ENCODE measurements at places on chromosomes 16 and 17. TPM values are rescaled to one million over a fixed set of nuclear protein-coding genes. Genes with fewer than 3 reads are reported as not detected.
A peak's percentile ranks its signal among the peaks of the same experiment; 100 is the strongest.

Gene TPSG1
- polyA plus RNA-seq: not detected

DNA sequence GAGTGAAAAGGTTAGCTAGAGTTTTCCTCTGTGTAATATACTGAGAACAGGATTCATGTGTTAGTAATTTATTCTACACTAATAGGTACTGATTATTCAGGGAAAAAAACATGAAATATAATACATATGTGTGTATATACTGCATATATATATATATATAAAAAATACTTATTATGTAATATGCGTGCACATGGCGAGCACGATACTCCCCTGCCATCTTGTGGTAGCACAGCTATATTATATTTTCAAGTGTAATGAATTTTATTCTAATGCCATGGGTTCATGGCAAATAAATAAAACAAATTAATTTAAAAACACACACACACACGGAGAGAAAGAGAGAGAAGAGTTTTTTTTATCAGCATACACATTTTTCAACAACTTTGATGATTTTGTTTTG lies 460.6 kb downstream of the KCNJ2 start:
- peak; percentile 50 for DNase-seq

GRCh38 chr17:50882851-50883250 lies 16.7 kb upstream of the TOB1 start:
- no peak for DNase-seq

DNA sequence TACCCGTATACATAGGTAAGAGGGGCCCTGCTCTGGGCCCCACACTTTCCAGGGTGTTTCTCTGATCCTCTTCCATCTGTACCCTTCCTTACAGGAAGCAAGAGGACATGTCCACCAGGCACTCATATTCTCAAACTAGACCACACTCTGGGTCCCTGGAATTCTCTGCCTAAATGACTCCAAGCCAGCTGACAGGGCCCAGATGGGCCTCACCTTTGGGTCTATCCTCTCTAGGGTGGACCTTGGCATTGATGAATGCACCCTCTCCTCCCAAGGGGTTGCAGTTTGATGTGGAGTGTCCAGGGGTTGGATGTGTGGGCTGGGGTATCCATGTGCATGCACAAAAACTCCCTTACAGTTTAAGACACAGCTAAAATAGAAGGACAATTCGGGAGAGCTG lies 95.8 kb downstream of the ASIC2 start:
- DNase-seq: no peak

DNA sequence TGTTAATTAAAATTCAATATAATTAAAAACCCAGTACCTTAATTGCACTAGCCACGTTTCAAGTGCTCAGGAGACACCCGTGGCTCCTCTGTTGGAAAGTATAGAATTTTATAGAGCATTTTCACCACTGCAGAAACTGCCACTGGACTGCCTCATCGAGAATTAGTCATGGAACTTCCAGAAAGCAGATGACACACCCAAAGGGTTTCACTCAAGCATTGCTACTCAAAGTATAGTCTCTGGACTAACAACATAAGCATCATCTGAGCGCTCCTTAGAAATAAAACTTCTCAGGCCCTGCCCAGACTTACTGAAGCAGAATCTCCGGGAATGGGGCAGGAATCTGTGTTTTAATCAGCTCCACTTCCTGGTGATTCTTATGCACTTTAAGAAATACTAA lies 63.5 kb upstream of the GPR139 start:
- no peak for DNase-seq

Gene MYH13
- polyA plus RNA-seq: not detected

Gene KRT9
- not detected for polyA plus RNA-seq

Gene SNX20
- polyA plus RNA-seq: 0.14 TPM

- DNase-seq: no peak
These were observed 24.8 kb upstream of the MYO18A start for GRCh38 chr17:29205047-29205446.

DNA sequence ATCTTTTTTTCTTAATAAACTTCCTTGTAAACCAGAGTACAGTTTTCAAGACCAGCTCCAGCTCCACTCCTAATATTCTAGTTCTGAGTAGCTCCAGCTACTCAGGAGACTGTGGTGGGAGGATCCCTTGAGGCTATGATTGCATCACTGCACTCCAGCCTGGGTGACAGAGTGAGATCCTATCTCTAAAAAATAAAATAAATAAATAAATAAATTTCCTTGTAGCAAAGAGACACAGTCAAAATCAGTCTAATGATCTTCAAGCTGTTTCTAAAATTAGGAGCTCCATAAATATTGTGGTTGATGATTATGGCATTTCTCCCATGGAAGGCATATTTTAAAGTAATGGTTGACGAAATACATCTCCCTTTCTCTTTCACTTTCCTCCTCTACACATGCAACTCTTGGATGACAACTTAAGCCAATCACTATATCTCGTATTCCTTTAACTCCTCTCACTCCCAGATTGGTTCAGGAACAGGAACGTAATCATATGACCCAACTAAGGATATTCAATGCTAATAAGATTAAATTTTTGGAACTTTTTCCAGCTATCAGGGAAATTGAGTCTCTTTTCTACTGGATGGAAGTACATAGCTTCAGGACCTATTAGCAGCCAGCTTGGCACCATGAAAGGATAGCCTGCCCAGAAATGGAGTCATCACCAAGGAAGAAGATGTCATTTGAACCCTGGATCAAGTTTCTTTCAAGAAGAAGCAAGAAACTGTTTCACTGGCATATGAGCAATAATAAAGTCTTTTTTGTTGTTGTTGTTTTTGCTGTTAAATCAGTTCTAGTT lies 42.1 kb upstream of the TAOK1 start:
- DNase-seq: no peak

Gene DNAAF8
- 3.5 TPM for polyA plus RNA-seq

DNA sequence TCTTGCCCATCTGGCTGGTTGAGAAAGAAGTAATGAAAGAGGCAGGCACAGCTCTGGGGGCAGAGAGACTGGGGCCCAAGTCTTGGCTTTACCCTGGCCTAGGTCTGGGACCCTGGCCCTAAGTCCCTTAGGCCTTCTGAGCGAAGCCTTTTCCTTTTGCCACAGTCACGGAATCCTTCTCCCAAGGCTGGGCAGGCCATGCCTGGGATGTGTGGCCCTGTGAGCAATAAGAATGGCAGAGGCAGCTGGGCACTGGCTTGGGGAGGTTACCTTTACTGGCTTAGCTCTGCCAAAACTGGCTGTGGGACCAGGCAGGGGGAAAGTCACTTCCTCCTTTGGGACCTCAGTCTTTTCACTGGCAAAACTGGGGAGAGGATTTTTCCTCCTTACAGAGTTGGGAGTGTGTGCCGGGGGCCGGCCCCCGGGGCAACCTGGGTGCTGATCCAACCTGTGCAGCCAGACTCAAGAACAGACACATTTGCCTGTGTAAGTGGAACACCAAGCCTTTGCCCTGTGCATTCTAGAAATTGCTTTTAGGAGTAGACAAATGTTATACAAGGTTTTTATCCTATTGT lies 12.9 kb downstream of the FOXF1 start:
- DNase-seq: no peak

Gene PRAC1
- not detected for polyA plus RNA-seq

Gene CARD14
- 0.22 TPM for polyA plus RNA-seq

DNA sequence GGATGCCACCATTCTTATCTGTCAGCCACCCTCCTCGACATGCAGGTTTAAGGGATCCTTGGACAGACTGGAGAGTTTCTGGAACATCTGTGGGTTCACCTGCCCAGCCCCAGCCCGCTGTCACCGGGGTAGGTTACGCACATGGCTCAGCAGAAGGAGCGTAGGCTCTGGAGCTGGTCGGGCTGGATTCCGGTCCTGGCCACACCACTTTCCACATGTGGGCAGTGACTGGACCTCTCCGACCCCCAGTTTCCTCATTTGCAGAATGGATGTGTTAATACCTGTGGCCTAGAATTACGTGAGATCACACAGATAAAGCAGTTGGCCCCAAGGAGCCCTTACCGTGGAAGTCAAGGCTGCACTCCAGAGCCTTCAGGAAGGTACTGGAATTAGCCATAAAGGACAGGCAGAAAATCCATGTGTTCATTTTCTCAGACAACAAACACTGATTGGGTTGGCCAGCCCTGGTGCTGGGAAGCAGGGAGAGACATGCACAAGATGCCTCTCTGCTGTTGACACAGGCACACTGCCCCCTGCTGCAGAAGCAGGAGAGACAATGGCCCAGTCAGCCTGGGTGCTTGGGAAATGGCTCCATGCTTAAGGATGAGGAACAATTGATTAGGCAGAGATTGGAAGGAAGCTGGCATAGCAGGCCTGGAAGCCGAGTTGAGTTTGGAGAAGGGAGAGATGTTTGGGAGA lies 58.8 kb downstream of the SF3B3 start:
- no peak for DNase-seq

DNA sequence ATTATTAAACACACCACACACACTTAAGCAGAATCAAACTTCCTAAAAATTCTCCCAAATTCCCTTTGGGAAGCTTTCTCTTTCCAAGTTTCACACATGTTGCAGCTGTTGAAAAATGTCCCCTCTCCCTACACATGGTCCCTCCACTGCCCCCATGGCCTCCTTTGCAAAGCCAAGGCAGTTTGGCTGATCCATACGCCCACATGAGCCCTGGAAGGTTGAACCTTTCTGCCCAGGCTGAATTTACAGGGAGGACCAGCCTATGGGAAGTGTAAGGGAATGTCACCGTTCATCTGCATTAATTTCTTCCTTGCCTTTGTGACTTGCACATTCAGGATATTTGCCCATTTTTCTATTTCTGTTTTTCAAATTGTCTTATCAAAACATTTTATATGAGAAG lies 31.1 kb upstream of the SHISA6 start:
- DNase-seq: no peak

DNA sequence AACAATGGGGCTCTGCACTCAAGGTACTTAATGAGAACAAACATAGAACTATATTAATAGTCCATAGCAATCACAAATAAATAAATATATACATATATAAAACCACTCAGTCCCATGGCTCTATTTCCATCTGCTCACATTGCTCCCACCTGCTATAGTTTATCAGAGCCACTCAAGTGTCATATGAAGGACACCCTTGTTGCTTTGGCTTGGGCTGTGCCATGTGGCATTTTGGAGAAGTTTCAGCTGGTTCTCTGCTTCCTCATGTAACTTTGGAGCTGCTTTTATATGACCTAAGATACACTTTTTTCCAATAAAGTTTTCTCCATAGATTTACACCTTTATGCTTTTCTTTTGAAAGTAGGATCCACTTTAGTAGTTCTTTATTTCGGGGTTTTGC lies 126.4 kb downstream of the KCNJ2 start:
- DNase-seq: no peak

Gene EMC6
- 46.2 TPM for polyA plus RNA-seq

- no peak for DNase-seq
These were observed 7.2 kb downstream of the ENO3 start for GRCh38 chr17:4958102-4958501.

DNA sequence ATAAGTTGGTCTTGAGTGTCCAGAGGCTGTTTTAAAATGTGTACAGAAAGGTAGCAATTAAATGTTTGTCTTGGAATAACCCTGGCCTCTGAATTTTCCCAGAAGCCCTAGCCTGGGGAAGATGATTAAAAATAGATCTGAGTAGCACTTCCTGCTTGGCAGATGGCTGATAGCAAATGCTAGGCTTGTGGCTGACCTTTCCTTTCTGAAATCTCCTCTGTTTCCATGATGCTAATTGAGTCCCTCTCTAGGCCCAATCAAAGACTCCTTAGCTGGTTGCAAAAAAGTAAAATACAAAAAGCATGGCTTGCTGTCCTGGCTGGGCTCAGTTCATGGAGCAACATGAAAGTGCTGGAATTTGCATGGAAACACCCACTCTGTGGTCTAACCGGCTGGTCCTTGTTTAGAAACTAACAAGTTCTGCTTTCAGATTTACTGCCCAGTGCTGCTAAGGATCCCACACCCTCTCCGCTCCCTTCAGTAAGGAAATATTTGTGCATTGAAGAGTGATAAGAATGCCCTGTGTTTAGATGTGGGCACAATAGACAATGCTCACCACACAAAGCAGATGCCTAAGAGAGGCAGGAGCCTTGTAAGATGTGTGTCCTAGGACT lies 40.8 kb downstream of the YPEL2 start:
- DNase-seq: peak; percentile 29

DNA sequence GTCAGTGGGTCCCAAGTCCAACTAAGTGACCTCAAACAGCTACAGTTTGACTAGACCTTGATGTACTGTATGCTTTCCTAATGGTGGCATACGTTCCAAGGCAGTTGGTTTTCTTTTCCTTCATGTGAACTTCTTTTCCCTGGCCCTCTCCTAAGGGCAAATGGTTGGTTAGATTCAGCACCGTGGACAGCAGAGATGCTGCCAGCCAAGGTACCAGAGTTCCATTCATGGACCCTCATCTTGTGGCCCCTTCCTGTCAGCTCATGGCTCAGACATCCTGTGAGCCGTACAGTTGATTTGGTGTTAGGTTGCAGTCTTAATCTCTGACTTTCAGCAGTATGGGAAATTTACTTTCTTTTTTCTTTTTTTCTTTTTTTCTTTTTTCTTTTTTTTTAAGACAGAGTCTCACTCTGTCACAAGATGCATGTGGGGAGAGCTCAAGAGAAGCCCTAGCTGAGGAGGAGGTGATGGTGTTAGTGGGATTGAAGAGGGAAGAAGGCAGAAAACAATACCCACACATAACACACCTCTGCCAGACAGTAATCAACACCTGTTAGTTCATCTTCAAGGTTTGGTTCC lies 122.4 kb downstream of the USP31 start:
- DNase-seq: no peak

DNA sequence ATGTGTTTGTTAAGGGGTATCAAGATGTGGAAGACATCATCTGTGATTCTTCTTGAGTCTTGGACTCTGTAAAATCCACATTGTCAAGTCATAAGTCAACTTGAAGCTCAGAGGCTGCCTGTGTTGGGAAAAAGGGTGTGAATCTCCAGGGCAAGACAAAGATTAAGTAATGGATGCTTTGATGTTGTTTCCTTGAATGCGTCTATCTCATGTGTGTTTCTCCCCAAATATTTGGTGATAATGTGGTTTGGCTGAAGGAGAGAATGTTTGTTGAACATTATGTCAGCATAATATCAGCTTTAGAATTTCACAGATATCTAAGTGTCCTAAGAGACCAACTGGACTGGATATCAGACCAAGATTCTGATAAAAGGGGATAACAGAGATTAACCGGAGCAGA lies 24.1 kb upstream of the KCNJ16 start:
- no peak for DNase-seq

Gene CDR2L
- 26.6 TPM for polyA plus RNA-seq

GRCh38 chr17:37276475-37276874 lies 99.3 kb upstream of the C17orf78 start:
- no peak for DNase-seq

DNA sequence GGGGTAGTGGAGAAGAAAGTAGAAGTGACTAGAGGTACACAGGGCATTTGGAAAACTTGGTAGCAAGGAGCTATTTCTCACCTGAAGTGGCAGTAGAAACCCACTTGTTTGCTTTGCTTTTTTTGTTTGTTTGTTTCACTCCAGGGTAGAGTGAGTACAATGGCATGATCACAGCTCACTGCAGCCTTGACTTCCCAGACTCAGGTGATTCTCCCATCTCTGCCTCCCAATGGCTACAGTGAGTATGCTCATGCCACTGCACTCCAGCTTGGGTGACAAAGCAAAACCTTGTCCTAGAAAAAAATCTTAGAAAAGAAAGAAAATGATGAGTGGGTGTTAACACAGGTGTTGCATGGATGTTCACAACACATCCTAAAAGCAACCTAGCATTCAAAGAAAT lies 40.4 kb downstream of the SCNN1G start:
- DNase-seq: no peak

Gene IGFALS
- polyA plus RNA-seq: not detected

All from brain (organoid and tissue), 16 donors.